ENCODE measurements at places on chromosomes 6 and 20. TPM values are rescaled to one million over a fixed set of nuclear protein-coding genes. Genes with fewer than 3 reads are reported as not detected.
A peak's percentile ranks its signal among the peaks of the same experiment; 100 is the strongest.

- DNase-seq: no peak
- no peaks in the 10 kb centered on the region for H3K36me3 ChIP-seq
- H3K27me3 ChIP-seq: no peaks in the 10 kb centered on the region
- no peak overlapping the region for H3K4me3 ChIP-seq
- H3K4me1 ChIP-seq: no peaks in the 10 kb centered on the region
- no peak overlapping the region for H3K27ac ChIP-seq
Observed at GRCh38 chr6:47278545-47278944, 31.2 kb downstream of the TNFRSF21 start.

DNA sequence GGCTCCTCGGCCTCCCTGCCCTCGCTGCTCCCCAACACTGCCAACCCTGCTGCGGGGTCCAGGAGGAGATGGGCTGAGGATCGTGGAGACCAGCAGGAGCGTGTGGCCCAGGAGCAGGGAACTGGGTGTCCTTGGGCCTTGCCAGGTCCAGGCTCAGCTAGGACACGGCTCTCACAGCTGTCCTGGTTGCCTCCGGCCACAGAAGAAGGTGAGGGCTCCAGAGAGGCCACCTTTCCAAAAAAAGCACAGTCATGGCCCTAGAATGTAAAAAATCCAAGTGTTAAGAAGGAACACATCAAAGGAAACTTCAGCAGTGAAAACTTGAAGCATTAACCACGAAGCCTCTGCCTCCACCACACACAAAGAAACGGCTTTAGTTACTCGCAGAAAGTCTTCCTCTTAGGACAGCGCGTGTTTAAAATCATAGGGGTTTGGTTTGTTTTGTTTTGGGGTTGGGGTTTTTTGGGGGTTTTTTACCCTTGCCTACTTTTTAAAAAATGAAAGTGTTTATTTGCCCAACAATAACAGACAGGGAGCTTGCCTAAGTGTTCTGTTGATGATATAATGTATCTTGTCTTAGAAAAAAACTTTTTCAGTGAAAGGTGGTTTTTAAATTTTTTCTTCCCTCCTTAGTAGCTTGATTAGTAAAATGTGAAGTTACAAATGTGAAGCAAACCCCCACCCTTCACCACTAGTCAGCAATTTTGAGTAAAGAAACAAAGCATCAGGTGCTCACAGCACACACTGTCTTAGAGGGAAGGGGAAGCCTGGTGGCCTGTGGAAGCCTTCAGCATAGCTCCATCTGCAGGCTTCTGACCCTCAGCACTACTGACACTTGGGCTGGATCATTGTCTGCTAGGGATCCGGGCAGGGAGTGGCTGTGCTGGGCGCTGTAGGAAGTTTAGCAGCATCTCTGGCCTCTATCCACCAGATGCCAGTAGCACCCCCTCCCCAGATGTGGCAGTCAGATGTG is 60.0 kb downstream of the PTPN1 start:
- peak; percentile 40 for DNase-seq
- H3K27me3 ChIP-seq: no peaks in the 10 kb centered on the region
- H3K36me3 ChIP-seq: peaks cover 84% of the 10 kb centered on the region
- peak overlapping the region; percentile 34 for H3K4me3 ChIP-seq
- peak overlapping the region; percentile 85 for H3K27ac ChIP-seq

DNA sequence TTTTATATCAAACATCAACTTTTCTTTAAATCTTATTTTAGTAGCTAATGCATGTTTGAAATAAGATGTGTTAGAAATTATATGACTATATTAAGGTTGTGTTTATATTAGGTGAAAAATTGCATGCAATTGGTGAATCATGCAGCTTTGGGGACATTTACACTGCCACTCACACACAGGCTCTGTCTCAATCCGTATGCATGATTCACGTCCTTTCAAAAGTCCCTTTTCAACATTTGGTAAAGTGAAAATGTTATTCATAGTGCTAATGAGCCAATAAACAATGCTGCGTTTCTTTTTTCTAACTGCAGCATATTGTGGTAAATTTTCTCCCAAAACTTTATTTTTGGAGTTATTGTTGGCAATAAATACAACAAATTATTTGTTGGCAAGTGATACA is 198.0 kb downstream of the FUT9 start:
- no peak overlapping the region for H3K27ac ChIP-seq
- H3K27me3 ChIP-seq: no peaks in the 10 kb centered on the region
- DNase-seq: no peak
- H3K4me3 ChIP-seq: no peak overlapping the region
- H3K36me3 ChIP-seq: no peaks in the 10 kb centered on the region
- no peaks in the 10 kb centered on the region for H3K4me1 ChIP-seq

- H3K27me3 ChIP-seq: no peaks in the 10 kb centered on the region
- H3K4me3 ChIP-seq: no peak overlapping the region
- no peak for DNase-seq
- H3K27ac ChIP-seq: no peak overlapping the region
- H3K4me1 ChIP-seq: no peaks in the 10 kb centered on the region
- H3K36me3 ChIP-seq: no peaks in the 10 kb centered on the region
Observed at GRCh38 chr6:127026247-127026646, 92.2 kb upstream of the RSPO3 start.

GRCh38 chr6:159234102-159234553 is 64.9 kb downstream of the FNDC1 start:
- H3K4me3 ChIP-seq: no peak overlapping the region
- no peaks in the 10 kb centered on the region for H3K36me3 ChIP-seq
- no peaks in the 10 kb centered on the region for H3K4me1 ChIP-seq
- H3K27ac ChIP-seq: no peak overlapping the region

- peaks cover 79% of the 10 kb centered on the region for H3K4me1 ChIP-seq
- H3K27ac ChIP-seq: peak overlapping the region; percentile 5
- no peak overlapping the region for H3K4me3 ChIP-seq
- no peaks in the 10 kb centered on the region for H3K27me3 ChIP-seq
- DNase-seq: no peak
Observed at GRCh38 chr6:137702791-137703424, 164.2 kb upstream of the TNFAIP3 start.

Gene PAX1
- not detected for total RNA-seq

Gene RIPPLY2
- total RNA-seq: not detected
